GM12878 (cell line): ENCODE measurements at places on chromosomes 7 and 10. TPM values are rescaled to one million over a fixed set of nuclear protein-coding genes. Genes with fewer than 3 reads are reported as not detected.

DNA sequence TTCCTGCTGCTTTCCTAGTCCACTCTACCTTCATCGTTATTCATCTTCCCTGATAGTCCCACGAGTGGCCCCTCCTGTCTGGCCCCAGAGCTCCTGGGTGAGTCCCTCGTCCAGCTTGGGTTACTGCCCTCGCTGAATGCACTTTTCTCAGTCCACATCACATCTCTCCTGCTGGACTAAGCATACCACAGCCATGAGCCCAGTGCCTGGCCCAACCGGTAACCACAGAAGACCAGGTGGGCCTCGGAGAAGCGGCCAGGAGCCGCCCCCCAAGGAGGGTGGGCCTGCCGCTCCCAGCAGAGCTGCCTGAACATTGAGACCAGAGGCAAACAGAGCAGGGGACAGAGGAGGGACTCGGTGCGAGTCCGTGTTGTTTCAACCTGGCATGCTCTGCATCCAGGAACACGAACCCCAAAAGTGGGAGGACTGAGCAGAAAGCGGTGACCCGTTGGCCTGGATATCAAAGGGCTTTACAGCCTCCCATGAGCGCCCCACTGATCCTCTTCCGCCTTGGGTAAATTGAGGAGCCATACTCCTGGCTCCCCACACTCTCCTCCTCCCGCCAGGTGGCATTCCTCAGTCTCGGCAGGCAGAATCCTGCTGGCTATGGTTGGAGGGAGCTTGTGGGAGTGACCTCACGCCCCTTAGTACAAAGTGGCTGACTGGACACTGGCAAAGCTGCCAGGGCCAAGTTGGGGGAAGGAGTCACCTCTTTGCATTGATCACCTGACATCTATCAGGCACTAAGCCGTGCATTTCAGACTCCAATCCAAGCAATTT is 13.3 kb downstream of the TMEM72 start:
- H3K27me3 ChIP-seq, result no peaks in the 10 kb centered on the region
- no peak for DNase-seq
- H3K4me3 ChIP-seq, result no peak overlapping the region

- no peak overlapping the region for H3K27ac ChIP-seq
- H3K4me1 ChIP-seq, result no peaks in the 10 kb centered on the region
- H3K27me3 ChIP-seq, result no peaks in the 10 kb centered on the region
- H3K4me3 ChIP-seq, result no peak overlapping the region
- no peak for DNase-seq
- no peaks in the 10 kb centered on the region for H3K36me3 ChIP-seq
Measured at GRCh38 chr7:92010215-92010614, 69.6 kb downstream of the AKAP9 start.

- H3K4me3 ChIP-seq, result peak overlapping the region; percentile 84
- peak overlapping the region; percentile 22 for H3K27ac ChIP-seq
- peaks cover 30% of the 10 kb centered on the region for H3K4me1 ChIP-seq
- no peaks in the 10 kb centered on the region for H3K27me3 ChIP-seq
- no peaks in the 10 kb centered on the region for H3K36me3 ChIP-seq
Measured at GRCh38 chr10:119539359-119539825, 3.1 kb downstream of the RGS10 start.

DNA sequence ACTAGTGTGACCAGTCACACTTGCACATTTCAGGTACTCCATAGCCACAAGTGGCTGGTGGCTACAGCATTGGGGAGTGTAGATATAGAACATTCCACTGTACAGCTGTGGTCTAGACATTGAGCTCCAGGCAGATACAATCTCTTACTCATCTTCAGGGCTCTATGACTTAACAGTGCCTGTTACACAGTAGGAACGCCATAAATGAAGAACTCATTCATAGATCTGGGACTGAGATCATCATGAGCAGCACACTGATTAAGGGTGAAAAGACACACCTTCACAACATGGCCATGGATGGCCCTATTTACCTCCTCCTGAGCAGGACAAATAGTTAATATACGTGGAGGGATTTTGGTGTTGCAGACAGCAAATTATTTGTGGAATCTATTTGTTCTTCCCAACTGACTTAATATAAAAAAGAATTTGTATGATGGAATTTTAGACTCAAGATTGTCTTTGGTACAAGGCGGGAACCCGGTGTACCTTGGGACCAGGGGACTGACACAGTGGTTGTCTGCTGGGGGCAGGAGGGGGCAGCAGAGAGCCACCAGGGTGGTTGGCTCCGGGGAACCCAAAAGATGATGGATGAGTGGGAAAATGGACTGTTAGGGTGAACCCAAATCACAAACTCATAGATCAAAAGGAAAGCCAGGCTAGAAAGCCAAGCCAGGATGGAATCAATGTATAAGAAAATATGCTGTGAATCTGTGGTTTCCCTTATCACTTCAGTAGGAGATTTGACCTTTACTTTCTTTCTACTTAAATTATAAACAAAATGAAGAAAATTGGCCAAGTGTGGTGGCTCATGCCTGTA is 24.3 kb upstream of the CPA2 start:
- peak; percentile 17 for DNase-seq
- H3K4me1 ChIP-seq, result no peaks in the 10 kb centered on the region
- no peaks in the 10 kb centered on the region for H3K27me3 ChIP-seq
- H3K4me3 ChIP-seq, result no peak overlapping the region

GRCh38 chr10:17873946-17874345 is 64.8 kb downstream of the MRC1 start:
- no peak for DNase-seq
- no peaks in the 10 kb centered on the region for H3K4me1 ChIP-seq
- H3K27me3 ChIP-seq, result no peaks in the 10 kb centered on the region

CUEDC2 gene
- polyA plus RNA-seq, result 117 and 121 TPM in 2 replicates
